ENCODE measurements at places on chromosomes 16 and 17.

DNA sequence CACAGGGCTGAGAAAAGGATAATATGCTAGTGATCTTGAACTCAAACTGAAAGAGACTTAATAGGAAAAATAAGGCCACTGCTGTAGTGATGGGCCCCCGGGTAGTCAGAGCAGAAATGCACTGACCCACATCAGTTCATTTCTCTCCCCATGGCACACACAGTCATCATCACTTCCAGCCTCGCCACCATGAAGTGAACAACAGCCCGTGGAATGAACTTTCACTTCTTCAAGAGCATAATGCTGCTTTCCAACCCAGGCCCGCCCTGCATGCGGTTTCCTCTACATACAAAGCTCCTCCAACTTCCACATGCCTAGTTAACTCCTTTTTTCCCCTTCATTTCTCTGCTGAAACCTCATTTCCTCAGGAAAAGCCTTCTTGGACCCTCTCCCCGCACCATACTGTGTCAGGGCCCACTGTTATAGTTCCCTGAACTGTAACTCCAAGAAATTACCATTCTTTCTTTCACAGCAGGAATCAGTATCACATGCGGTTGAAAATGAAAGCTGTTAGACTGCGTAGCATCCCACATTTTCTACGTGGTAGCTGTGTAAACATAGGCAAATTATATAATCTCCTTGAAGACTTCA lies 65.8 kb upstream of the SMIM36 start:
- peak; percentile 67 for DNase-seq

- DNase-seq = no peak
Observed at GRCh38 chr16:24124291-24124690, 131.8 kb upstream of the CACNG3 start.

- DNase-seq = peak; percentile 0
Observed at GRCh38 chr16:8848231-8848938, 20.4 kb downstream of the CARHSP1 start.

DNA sequence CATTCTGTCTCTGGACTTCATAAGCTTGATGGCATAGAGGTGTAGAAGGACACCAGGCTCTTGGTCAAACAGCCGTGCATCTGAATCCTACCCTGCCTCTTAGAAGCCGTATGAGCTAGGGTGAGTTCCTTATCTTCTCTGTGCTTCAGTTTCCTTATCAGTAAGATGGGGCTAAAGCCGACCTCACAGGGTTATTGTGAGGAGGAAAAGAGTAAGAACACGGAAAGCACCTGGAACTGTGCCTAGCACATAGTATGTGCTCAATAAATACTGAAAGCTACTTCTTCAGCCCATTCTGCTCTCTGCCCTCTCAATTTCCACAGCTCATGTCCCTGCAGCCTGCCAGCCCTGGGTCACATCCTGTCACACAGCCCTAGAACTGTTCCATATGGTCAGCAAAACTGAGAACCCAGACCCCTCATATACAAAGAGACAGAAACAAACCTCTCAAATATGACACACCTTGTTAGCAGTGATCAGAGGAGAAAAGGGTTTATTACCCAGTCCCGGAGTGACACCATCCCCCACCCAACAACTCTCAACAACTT lies 17.0 kb upstream of the UBTF start:
- no peak for DNase-seq

GRCh38 chr17:56880133-56880532 lies 33.7 kb downstream of the TRIM25 start:
- DNase-seq = no peak

GRCh38 chr16:89093602-89094251 lies at the start of gene ACSF3:
ACSF3 (plus strand) TSS chr16:89093852; CDS start chr16:89100682, 6,830 bp downstream.
- DNase-seq = peak; percentile 83

- DNase-seq = no peak
Observed at GRCh38 chr16:55274391-55274790, 49.6 kb upstream of the IRX6 start.

GRCh38 chr17:62895320-62896301 lies 70.4 kb upstream of the TANC2 start:
- peak; percentile 35 for DNase-seq

DNA sequence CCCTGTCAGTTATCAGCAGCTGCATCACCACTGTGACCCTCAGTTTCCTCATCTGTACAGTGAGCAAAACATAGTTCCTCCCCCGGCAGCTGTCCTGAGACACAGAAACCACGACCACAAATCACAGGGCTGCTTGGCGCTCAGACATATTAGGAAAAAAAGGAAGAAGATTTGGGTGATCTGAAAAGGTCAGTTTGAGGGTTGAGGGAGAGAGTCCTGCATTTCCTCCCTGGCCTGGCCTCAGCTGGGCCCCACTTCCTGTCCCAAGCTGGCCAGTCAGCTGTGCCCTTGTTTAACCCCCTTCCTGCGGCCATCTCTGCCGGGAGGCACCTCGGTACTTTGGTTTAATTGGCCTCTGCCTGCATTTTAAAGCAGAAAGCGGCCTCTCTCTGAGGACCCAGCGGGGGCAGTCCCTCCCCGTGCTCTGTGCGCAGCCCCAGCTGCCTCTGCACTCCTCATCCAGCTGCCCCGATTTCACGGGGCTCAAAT lies 24.0 kb upstream of the CIBAR2 start:
- DNase-seq = no peak

- DNase-seq = no peak
Observed at GRCh38 chr16:253833-254232, 19.2 kb downstream of the FAM234A start.

GRCh38 chr17:75069783-75070182 lies 18.0 kb upstream of the SLC16A5 start:
- no peak for DNase-seq

GRCh38 chr17:64448665-64449512 lies at the start of gene MILR1:
MILR1 (plus strand) TSS chr17:64449115; CDS start chr17:64449169, 54 bp downstream.
- DNase-seq = peak; percentile 79

- peak; percentile 63 for DNase-seq
Observed at GRCh38 chr16:49834531-49835151, 21.3 kb downstream of the ZNF423 start.

DNA sequence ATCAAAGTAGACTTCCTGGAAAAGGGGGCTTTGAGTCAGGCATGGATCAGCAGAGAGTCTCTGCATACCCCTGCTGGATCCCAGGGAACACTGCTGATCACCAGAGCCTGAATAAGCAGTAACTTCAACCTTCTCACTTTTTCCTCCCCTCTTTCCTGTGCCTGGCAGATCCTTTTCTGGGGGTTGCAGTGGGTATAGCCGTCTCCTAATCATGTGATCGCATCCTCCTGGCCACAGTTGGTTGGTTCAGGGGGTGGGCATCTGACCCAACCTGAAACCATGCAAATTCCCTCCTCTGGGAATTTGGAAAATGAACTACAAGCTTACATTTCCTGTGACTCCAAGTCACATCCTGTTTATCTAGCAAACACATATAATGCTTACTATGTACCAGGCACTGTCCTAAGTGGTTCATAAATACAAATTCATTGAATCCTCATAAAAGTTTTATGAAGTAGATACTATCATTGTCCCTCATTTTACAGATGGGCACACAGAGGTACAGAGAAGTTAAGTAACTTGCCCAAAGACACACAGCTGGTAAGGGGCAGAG lies 120.3 kb downstream of the AXIN2 start:
- DNase-seq = no peak

- DNase-seq = no peak
Observed at GRCh38 chr17:79547586-79547985, 63.3 kb downstream of the RBFOX3 start.

GRCh38 chr16:22402191-22402590 lies 27.8 kb upstream of the CDR2 start:
- no peak for DNase-seq

GRCh38 chr17:32483451-32484019 lies 3.3 kb upstream of the CDK5R1 start:
- DNase-seq = peak; percentile 86

- no peak for DNase-seq
Observed at GRCh38 chr17:43542859-43543258, 3.3 kb downstream of the ETV4 start.

- no peak for DNase-seq
Observed at GRCh38 chr16:87721622-87722585, 43.9 kb downstream of the KLHDC4 start.

GRCh38 chr16:82716361-82716855 lies 89.6 kb downstream of the CDH13 start:
- peak; percentile 25 for DNase-seq

DNA sequence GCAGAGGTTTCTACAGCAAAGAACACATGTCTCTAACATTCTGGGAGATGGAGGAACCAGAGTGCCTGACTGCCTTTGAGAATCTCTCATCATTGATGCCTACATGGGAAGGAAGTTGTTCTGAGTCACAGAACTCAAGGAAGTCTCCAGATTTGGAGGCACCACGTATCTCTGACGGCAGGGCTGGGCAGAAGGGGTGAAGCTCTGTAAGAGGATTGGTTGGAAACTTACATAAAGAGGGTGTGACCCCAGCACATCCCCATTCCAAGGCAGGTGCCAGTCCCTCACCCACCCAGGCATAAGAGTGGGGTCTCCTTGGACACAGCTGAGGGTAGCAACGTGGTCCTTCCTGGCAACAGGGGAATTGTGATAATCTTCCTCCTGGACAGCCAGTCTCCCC lies 17.4 kb downstream of the TNFRSF13B start:
- DNase-seq = no peak

DNA sequence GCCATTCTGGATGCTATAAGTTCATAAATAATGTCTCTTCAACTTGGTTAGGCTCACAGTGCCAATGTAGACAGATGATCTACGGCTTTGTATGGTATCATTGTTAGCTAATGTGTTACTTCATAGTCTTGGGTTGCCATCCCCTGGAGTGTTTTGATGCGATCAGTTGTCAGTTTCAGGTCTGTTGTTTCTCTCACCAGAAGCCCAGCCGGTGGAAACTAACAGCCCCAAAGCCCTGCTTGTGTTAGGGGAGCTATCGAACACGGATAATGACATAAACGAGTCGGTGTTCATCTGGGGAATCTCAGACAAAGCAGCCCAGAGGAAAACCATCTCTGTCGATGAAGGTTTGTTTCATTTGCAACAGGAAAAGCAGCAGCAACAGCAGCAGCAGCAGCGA lies 107.4 kb upstream of the ANKFN1 start:
- DNase-seq = no peak

- DNase-seq = peak; percentile 75
Observed at GRCh38 chr17:4679658-4680057, 24.3 kb downstream of the PELP1 start.

- DNase-seq = no peak
Observed at GRCh38 chr17:68060336-68060735, 24.8 kb downstream of the KPNA2 start.

GRCh38 chr16:85151603-85152413 lies 39.5 kb upstream of the CIBAR2 start:
- DNase-seq = peak; percentile 91

DNA sequence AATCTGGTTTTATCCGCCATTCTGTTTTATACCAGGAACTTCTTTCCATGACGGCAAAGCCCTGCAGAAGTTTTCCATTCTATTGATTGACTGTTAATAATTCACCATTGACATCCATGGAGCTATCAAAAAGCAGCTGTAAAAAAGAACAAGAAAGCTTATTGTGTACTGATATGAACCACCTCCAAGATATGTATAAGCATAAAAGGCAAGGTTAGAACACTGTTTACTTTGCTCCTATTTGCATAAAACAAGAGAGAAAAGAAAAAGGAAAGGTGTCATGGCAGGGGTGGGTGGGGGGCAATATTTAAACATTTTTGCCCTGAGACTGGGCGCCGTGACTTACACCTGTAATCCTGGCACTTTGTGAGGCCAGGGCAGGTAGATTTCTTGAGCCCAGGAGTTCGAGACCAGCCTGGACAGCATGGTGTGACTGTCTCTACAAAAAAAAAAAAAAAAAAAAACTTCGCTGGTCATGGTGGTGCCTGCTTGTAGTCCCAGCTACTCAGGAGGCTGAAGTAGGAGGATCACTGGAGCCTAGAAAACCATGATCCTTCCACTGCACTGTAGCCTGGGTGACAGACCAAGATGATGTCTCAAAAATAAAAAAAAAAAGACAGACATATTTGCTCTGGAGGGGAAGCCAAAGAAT lies 52.5 kb downstream of the TMEM114 start:
- no peak for DNase-seq

DNA sequence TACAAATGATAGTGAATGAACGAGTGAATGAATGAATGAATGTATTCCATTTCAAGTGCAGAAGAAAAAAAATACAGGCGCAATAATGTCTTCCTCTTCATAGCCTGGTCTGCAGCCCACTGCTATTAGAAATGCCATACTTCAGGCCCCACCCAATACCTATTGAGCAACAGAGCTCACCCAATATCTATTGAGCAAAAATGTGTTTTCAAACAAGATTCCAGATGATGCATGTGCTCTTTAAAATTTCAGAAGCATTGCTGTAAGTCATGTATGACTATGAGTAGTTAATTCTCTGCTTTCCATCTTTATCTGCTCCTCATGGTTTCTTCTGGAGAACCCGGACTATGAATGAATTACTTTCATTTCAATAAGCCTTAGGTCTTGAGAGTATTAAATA lies 308.2 kb downstream of the XYLT1 start:
- DNase-seq = no peak

DNA sequence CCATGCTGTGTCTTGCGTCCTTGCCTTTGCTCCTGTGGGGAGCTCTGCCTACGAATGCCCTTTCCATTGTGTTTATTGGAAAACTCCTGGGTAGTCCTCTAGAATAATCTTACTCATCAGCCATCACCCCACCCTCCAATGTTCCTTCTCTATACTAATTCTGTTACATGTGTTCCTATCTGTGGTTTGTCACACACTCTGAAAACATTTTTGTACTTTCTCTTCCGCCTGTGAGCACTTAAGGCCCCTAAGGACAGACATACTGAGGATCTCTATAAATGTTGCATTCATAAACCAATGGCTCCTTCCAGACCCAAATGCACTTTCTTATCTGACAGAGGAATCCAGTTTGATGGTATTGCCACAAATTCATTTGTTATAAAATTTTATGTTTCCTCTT lies 53.9 kb upstream of the MON1B start:
- DNase-seq = no peak

- DNase-seq = peak; percentile 95
Observed at GRCh38 chr16:30407102-30407803, at the start of gene ZNF771. ZNF771 (plus strand) TSS chr16:30407606; CDS start chr16:30408054, 448 bp downstream.

- peak; percentile 25 for DNase-seq
Observed at GRCh38 chr17:7747635-7748071, 30.1 kb downstream of the DNAH2 start.

DNA sequence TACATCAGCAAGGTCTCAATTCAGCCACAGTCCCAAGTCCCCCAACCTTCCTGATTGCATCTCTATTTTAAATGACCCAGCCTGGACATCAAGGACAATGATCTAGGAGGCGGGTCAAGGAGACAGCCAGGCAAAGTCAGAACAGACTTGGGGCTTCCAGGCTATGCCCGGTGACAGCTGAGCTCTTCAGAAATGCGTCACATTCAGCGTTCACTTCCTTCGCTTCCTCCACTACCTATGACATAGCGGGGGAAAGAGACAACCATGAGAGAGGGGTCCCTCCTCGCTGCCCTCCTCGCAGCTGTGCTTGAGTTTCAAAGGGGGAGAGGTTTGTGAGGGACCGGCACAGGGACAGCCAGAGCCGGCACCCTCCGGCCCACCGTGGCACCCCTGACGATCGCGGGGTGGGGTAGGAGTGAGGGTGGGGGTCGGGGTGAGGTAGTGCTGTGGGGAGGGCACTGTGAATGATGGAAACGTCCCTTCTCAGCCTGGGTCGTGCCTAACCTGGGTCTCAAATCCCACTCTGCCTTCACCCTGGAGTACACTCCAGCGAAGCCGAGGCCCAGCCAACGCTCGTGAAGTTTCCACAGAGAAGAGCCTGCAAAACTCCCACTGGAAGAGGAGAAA lies 12.3 kb upstream of the LGALS3BP start:
- no peak for DNase-seq
